ENCODE measurements at places on chromosomes 7 and 10.

GRCh38 chr10:5550621-5551530 lies 26.1 kb downstream of the CALML3 start:
- no peak for DNase-seq

DNA sequence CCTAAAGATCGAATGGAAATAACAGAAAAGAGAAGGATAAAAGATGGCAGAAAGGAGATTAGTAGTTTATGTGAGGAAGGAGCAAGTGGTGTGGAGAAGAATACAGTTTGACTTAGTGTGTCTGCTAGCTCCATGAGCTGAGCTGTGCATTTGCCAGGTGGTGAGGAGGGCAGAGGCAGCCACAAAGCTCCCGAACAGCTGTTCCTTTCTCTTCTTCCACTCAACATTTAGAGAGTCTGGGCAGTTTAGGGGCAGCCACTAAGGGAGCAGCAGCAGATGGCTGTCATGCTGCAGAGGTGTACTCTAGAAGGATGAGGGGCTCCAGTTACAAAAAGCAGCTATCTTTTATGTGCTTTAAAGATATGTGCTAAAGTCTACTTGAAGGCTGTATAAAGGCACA lies 674.4 kb downstream of the GRM8 start:
- no peak for DNase-seq

GRCh38 chr10:614139-614711 lies 75.2 kb downstream of the DIP2C start:
- no peak for DNase-seq

GRCh38 chr7:158270856-158271413 lies 316.7 kb downstream of the PTPRN2 start:
- no peak for DNase-seq

GRCh38 chr7:46032942-46033341 lies 111.9 kb upstream of the IGFBP3 start:
- no peak for DNase-seq

GRCh38 chr7:123712619-123713018 lies 36.2 kb downstream of the WASL start:
- DNase-seq: no peak

All from stimulated activated CD4-positive, alpha-beta T cell treated with anti-CD3 and anti-CD28 coated beads, Interleukin-2, amount 100 ng/mL, for 48 hours (primary cell).